ENCODE measurements at places on chromosomes 1 and 21.

GRCh38 chr1:225527575-225527974 is 99.7 kb upstream of the LBR start:
- DNase-seq: no peak

DNA sequence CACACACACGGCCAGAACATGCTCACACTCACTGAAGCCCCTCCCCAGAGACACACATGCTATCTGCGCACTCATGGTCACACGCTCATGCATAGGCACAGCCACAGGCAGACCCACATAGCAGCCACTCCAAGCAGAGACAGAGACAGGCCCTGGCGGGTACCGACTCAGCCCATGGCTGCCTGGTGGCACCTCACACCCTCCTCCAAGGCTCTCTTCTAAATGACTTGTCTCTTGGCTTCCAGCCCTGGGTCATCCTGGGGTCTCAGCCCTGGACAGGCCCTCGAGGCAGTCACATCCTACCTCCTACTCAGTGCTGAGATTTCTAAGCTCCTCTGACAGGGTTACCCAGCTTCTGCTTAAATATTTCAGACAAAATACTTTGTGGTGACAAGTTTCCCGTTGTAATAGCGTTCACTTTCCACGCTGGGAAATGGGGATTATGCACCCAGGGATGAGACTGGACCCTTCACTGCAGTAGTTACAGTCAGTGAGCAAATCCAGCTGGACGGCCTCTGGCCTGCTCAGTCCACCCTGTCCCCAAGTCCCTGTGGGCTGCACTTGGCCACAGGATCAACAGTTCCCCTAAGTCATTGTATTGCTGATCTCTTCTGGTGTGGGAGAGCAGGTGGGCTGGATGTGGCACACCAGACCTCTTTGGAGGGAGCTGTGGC is 2.9 kb upstream of the NFASC start:
- DNase-seq: no peak

DNA sequence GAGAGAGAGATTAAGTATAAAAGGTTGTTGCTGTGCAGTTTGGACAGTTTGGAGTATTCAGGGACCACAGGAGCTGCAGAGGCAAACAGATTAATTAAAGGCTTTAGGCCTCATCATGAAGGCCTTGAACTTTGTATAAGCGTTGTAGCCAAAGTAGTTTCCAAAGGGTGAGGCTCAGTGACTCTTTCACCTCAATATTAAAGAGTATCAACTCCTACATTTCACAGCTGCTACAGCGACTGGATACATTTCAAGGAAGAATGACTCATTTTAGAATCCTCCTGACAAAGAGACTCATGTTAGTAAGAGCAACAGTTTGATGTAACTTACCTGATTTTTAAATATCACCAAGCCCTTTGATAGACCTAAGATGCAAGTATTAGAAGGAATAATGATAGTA is 355.5 kb downstream of the HLX start:
- DNase-seq: no peak

- no peak for DNase-seq
Observed at GRCh38 chr1:32962248-32962896, 2.2 kb downstream of the RNF19B start.

- DNase-seq: no peak
Observed at GRCh38 chr1:11893907-11894251, 32.3 kb downstream of the KIAA2013 start.

DNA sequence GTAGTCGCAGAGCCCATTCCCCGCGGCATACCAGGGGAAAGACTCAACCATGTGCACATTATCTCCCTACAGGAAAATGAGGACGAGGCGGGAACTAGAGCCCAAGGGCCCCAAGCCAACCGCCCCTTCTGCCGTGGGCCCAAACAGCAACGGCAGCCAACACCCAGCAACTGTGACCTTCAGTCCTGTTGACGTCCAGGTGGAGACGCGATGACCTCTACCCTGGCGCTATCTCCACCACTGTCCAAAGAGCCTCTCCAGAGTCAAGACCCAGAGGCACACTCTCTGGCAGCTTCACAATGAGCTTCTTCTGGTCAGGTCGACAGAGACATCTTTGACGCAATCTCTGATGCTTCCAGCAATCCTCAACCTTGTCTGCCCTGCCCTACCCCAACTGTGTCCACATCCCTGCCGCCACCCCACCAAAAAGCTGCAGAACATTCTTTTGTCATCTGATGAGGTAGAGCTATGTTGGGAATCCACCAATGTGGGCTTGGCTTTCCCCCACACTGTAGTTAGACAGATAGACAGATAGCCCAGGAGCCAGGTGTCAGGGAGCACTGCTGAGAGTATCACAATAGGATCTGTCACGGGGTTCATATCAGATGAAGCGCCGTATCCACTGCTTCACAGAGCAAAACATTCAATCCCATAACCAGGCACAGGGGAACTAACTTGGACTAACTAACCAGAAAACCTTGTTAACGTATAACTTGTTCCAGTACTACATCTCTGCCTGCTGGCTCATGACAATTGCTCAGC is 37.4 kb upstream of the SRRM1 start:
- DNase-seq: no peak

DNA sequence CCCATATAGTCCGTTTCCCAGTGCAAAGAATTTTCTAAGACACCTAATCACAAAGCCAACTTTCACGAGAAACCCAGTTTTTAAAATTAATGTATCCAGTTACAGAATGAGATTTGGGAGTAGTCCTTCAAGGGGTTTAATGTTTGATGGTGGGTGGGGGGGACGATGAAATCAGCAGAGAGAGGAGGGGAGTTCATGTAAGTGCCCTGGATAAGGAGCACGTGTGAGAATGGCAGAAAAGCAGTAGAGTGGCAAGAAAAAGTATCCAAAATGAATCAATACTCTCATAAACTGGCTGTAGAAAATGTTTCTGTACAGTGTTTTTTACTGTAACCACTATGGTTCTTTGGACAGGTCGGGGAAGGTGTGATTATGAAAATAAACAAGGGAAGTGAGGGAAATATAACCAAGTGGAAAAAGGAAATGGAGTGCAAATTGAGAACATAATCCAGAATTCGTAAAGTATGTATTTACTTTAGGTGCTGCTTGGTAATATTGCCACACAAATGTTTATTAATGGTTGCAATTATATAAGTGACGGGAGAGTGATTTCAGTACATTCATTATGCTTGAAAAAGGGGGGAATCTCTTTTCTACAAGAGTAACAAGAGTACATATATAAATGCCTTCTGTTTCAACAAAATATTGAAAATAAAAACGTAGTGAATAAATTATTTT is 118.7 kb upstream of the RRP15 start:
- DNase-seq: no peak

DNA sequence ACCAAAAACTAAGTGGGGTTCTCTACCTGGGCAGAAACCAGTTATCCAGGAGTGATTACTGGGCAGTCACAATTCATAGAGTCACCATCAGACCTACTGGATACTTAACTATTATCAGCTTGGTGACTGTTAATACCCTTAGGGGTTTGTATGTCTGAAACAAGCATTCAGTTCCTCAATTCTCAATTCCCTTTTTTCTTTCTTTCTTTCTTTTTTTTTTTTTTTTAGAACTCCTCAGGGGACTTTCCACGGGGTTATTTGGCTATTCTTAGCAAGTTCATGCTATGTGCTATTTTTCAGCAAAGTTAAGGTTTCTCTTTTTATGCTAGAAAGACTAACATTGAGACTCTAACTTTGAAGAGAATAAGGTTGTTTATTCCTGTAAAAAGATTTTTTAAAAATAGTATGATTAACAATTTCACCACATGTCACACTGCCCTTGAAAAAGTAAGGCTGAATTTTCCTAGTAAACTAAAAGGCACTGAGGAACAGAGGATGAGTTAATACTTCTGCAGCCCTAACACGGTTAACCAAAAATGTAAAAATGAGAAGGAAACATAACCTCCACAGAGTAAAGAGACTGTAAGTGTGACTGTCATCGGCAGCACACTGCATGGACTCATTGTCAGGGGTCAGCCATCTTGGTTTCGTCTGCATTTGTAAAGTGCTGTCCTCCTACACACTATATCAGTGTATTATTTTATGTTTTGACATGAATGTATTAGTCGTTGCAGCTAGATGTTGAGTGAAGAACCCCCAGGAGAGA is 310.2 kb downstream of the NTNG1 start:
- no peak for DNase-seq

- DNase-seq: no peak
Observed at GRCh38 chr1:99503276-99503747, 142.6 kb upstream of the PALMD start.
